ENCODE measurements at places on chromosomes 12 and 14.

GRCh38 chr12:29552994-29553748 lies 55.7 kb upstream of the OVCH1 start:
- no peak for DNase-seq

- no peak for DNase-seq
These were observed 409.9 kb downstream of the AEBP2 start for GRCh38 chr12:19849208-19849607.

- no peak for DNase-seq
These were observed 16.7 kb upstream of the ZDHHC22 start for GRCh38 chr14:77158175-77158881.

DNA sequence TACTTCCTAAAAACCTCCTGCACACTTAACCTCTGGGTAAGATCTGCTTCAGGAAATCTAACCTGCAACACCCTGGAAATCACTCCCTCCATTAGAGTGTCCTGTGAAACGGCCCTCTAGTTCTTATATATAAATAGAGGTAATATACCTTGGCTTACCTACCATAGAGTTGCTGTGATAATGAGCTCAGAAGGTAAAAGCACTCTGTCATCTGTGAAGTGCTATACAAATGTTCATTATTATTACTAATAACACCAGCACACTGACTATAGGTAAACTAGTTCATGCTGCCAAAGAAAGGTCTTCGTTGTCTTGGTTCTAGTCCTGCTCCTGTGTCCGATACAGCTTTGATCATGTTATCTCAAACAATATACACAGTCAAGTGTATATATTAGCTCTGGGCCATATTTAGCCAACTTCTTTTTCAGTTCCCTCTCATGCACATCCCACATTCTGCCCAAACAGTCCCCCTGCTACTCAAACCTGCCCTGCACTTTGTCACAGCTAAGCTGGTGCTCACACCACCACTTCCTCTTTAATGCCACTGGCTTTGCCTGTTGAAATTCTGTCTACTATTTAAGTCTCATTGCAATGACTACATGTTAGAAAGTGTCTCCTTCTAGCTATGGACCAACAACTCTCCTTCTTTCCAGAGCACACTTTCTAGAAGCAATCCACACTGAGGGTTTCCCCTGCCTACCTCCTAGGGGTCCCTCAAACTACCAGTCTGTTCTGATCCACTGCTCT lies 5.1 kb downstream of the E2F7 start:
- DNase-seq = no peak

DNA sequence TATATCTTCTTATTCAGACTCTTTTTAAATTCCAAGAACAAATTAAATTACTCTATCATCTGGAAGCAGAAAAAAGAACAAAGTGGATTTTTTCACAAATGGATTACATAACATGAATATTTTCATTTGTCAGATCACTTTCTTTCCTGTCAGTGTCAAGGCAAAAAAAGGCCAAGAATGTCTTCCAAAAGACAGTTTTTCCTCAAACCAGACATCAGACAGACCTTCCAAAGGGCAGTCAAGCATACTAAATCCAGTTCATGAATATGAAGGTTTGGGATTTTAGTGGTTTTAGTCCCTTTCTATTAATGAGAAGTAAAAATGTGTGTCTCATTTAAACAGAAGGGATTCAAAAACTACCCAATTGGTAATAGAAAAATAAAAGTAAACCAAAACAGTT lies 336.0 kb downstream of the CEP128 start:
- no peak for DNase-seq

GRCh38 chr12:77494296-77494695 lies 336.4 kb upstream of the NAV3 start:
- no peak for DNase-seq

- DNase-seq = no peak
These were observed 276.7 kb downstream of the FOXN3 start for GRCh38 chr14:89140326-89140725.

DNA sequence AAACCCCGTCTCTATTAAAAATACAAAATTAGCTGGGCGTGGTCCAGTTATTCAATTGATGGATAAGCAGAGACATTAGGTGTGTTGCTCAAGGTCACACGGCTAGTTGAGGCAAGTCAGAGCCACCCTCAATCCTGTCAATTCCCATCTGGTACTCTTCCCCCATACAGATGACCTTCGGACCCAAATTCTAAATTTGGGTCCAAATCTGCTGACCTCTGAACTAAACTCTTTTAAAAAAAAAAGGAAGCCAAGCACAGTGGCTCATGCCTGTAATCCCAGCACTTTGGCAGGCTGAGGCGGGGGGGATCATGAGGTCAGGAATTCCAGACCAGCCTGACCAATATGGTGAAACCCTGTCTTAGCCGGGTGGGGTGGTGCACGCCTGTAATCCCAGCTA lies 23.9 kb downstream of the GCN1 start:
- DNase-seq = no peak

- DNase-seq = no peak
These were observed 894 bp downstream of the KRT8 start for GRCh38 chr12:52903855-52904508.

- DNase-seq = no peak
These were observed 233.0 kb downstream of the EGLN3 start for GRCh38 chr14:33717866-33718265.

DNA sequence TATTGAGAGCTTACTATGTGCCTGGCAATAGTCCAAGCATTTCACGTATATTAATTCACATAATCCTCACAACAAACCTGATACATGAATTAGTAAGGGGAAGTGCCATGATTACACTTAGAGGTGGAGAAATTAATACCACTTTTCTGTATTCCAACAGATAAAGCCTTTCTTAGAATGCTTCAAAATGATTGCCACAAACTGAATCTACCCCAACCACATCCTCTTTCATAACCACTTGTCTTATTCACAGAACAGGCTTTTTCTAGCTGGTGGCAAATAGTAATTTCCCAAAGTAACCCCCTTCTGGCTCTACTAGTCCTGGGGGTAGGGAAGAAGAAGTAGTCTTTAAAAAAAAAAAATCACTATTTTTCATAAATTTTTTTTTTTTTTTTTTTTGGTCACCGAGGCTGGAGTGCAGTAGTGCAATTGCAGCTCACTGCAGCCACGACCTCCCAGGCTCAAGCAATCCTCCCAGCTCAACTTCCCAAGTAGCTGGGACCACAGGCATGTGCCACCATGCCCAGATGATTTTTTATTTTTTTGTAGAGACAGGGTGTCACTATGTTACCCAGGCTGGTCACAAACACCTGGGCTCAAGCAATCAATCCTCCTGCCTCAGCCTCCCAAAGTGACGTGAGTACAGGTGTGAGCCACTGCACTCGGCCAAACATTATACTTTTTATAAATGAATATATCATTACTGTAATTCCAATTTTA lies 59.0 kb upstream of the ARID2 start:
- DNase-seq = no peak

DNA sequence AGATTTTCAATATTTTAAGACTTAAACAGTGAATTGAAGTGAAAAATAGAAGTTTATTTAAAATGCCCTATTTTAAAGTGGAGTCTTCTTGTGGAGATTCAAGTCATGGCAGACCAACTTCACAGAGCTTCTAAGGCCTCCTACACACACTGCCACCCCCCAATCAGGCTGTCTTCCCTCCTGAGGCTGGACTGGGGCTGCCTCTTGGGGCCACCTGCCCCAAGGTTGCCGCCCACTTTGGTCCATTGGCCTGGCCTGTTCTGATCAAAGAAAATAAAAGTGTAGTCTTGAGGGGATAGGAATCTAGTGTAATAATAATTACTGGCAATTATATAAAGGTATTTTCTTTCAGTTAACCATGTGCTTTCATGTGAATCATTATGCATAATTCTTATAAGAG lies 1.3 kb downstream of the GOLT1B start:
- no peak for DNase-seq

DNA sequence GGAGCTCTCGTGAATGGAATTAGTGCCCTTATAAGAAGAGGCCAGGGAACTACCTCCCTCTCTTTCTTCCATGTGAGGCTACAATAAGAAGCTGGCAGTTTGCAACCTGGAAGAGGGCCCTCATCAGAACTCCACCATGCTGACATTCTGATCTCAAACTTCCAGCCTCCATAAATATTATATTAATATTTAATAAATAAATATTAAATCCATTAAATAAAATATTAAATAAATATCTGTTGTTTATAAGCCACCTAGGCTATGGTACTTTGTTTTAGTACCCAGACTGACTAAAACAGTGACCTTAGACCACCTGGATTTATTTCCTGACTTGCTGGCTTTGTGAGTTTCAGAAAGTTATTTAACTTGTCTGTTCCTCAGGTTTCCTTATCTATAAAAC lies 49.9 kb downstream of the ZNF641 start:
- DNase-seq = no peak

DNA sequence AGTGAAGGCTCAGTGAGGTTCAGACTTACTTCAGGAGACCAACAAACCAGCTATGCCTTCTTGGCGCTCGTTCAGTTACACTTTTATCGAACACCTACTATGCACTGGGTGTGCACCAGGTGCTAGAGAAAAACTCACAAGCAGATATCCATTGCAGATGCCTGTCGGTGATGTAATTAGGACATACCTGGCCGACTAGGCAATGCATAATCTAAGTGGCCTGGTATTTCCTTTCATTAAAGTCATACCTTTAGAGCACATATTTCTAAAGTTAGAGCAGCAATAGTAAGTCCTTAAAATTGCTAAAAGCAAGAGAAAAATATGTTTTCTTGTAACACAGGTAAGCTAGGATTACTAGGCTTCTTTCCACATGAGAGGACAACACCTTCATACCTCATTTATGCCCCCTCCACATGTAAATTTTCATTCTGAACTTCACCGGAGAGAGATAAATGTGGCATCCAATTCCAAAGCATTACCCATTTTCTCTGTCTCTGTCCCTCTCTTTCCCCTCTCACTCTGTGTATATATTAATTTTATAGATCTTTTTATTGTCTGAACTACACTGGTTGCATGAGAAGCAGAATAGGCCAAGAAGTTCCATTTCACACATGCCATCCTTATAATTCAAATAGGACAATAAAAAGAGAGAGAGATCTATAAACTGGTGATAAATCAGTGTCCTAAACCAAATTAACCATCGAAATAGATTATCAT lies 242.2 kb downstream of the SPTSSA start:
- no peak for DNase-seq

DNA sequence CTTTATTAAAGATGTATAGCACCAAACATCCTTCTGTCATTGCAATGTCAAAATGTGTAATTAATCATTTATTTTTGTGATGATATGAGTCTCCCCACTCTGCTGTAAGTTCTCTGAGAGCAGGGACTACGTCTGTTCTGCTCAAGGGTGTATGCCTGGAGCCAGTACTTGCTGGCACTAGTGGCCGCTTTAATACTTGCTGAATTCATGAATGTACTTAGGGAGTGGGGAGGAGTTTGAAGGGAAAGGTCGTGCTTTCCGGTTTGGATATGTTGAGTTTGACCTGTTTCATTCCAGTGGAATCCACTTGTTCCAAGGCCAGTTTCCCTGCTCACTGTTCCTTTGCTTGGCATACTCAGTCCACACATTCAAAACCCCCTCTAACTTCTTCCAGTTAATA lies 1.9 kb upstream of the DCAF5 start:
- no peak for DNase-seq

DNA sequence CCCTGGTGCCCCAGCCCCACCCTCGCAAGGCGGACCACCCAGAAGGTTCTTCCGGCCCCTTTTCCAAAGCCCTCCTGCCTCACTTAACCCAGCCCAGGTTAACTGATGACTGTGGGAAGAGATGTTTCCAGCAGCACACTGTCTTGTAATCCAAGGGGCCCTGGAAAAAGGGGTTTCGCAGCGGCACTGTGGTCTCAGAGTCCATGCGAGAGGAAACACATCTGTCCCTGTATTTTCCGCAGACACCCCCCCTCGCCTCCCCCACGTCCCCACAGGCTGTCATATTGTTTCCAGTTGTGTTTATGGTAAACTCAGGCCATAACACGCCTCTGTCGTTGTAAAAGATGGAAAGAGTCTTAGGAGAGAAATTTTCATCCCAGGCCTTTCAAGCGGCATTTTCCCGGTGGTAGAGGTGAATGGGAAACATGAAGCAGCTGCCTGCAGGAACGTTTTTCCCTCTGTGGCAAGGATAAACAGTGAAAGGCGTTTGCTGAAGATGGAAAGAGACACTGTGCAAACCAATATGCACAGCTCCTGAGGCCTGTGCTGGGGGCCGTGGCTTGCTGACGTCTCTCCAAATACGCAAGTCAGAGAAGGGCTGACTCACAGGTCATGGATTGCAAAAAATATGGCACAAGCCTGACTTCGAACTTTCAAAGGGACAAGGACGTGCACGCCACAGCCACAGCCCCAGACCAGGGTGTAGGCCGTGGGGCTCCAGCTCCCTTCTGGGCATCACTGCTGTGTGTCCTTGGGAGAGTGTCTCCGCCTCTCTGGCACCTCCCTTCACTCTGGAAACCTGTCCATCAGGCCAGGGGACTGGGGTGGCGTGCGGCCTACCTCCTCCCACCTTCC lies 22.5 kb upstream of the FZD10 start:
- DNase-seq = no peak

GRCh38 chr12:42990387-42990786 lies 400.8 kb upstream of the PRICKLE1 start:
- DNase-seq = no peak

DNA sequence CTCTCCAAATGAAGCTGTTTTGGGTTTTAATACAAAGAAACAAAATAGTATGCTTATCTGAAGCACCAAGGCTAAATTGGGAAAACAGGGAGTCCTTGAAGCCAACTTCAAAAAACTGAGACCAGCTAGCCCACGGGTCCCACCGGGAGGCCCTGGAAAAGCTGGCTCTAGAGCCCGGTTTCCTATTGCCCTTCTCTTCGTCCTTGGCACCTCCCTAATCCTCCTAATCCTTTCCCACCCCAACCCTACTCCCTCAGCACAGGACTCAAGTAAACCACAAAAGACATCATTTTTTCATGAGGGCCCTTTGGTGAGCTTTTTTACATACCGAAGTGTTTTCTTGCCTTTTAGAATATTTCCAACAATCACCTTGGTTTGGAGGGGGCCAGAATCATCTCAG lies 11.3 kb downstream of the LRRC74A start:
- no peak for DNase-seq
